NCI-H187 treated with DMSO at 0.1 percent for 48 hours (cell line): ENCODE measurements at places on chromosomes 3 and 15.

GRCh38 chr15:69988541-69989225, 109.0 kb downstream of the TLE3 start:
- no peak for DNase-seq

DNA sequence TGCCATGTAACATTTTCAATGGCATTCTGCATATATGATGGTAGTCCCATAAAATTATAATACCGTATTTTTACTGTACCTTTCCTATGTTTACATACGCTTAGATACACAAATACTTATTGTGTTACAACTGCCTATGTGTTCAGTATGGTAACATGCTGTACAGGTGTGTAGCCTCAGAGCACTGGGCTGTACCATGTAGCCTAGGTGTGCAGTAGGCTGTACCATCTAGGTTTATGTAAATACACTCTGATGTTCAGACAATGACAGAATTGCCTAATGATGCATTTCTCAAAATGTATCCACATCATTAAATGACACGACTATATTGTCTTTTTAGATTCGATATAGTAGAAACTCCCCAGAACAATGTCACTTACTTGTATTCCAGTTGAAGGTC, 22.7 kb downstream of the CD80 start:
- no peak for DNase-seq

DNA sequence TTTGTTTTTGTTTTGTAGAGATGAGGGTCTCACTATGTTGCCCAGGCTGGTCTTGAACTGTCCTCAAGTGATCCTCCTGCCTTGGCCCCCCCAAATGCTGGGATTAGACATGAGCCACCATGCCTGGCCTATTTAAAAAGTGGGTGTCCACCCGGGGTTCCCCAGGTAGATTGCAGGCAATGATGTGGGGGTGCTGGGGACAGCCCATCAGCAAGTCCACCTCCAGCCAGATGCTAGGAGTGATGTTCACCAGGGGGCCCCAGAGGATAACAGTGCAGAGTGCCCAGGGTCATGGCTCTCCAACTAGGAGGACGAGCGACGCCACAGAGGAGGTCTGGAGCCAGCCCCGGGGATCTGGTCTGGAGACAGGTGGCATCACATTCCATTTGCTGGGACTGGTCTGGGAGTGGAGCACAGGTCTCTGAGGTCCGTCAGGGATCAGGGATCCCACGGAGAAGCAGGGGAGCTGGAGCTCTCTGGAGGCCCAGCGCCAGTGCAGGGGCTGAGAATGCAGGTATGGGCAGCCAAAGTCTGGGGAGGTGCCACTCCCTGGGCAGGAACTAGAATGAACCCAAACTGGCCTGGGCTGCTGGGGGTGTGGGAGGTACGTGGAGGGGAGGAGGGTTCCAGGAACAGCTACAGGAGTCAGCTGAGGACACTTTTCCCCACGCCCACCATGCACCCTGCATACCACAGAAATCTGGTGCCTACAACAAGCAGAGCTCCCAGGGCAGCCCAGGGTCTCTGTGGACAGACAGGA, 51.2 kb upstream of the PCSK6 start:
- DNase-seq = no peak

DNA sequence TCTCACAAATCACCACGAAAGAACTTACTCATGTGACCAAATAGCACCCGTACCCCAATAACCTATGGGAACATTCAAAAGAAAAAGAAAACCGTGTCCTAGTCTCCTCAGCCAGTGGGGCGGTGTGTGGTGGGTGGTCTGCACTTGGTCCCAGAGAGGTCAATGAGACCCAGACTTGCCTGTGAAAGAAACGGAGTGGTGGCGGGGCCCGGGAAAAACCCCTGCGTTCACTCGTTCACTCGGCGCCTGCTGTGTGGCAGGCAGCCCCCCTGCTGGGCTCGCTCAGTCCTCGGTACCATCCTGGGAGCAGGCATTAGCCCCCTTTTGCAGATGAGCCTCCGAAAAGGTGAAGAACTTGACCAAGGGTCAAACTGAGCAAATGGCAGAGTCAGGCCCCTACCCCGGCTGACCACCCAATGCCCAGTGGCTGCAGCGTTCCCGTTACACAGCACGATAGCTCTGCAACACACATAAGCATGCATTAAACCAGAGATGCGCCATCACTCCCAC, 36.0 kb downstream of the ZDHHC19 start:
- DNase-seq = no peak

GRCh38 chr15:61584410-61584809, 355.3 kb upstream of the RORA start:
- DNase-seq = no peak

DNA sequence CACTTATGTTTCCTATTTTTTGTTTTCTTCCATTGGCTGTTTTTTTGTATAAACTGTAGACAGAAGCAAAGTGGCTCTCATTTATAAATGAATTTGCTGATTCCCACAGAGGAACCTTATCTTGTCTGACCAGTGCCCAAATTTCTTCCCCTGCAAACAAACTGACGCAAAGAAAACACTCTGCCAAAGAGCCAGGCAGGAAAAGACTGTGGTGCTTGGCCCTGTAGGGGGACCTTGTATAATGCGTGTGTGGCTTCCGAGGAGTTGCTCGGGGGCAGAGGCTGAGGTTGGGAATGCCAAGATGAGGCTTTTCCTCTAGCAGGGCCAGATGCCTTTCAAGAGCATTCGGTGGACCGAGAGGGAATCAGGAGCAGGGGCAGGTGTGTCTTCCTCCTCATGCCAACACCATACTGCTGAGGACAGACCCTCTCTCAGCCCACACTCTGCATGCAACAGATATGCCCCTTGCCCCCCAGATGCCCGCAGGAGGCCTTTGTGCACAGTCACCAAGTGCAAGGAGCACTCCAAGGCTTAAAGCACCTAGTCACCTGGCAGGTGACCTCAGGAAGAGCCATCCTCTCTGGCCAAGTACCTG, 104.3 kb upstream of the ABHD17C start:
- DNase-seq = no peak

DNA sequence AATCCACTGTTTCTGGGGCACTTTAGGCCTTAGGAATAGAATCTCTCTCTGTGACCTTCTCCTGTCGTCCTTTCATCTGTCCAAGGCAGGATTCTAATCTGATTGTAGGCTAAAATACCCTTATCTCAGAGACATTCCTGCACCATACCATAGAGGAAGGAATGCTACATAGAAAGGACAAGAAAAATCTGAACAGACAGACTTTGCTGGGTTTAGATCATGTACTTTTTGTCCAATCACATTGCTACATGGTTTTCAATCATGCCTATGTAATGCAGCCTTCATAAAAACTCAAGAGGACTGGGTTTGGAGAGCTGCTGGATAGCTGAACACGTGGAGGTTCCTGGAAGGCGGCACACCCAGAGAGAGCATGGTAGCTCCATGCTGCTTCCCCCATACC, 378.5 kb upstream of the SEMA6D start:
- DNase-seq = no peak

GRCh38 chr3:16377196-16377595, 112.2 kb downstream of the OXNAD1 start:
- no peak for DNase-seq

- DNase-seq = no peak
Measured at GRCh38 chr15:52196891-52197290, 5.7 kb upstream of the GNB5 start.

DNA sequence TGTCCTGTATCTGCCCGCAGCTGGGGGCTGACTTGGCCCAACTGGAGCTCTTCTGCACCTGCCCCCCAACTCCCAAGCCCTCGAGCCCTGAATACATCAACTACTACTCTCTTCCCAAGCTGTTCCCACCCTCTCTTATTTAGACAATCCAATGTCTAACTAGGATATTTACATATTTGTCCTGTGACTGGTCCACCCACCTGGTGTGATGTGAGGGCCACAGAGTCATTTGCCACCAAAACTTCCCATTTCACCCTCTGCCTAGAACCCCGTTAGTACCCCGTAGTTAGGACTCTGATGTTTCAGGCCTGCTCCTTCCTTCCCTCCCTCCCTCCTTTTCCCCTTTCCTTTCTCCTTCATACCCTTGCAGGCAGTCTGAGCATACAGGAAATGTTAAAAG, 6.4 kb downstream of the CPLX3 start:
- DNase-seq = no peak

DNA sequence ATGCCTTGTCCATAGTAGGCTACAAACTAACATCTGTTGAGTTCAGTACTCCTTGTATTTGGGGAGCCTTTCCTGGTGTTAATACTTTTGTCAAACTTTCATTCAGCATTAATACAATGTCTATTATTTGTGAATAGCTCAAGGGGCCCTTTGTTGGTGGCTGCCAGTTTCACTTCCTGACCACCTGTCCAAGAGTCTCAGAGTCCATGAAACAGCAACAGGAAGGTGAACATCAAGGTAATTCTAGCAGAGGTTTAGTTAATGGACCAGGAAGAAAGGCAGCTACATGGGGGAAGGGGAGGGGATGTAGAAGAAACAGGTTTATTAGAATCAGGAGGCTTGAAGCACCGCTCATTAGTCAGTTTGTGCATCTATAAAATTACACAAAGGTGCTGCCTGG, 386.9 kb downstream of the PDCD6IP start:
- DNase-seq = no peak

GRCh38 chr3:16295298-16295890, 30.4 kb downstream of the OXNAD1 start:
- DNase-seq = no peak

DNA sequence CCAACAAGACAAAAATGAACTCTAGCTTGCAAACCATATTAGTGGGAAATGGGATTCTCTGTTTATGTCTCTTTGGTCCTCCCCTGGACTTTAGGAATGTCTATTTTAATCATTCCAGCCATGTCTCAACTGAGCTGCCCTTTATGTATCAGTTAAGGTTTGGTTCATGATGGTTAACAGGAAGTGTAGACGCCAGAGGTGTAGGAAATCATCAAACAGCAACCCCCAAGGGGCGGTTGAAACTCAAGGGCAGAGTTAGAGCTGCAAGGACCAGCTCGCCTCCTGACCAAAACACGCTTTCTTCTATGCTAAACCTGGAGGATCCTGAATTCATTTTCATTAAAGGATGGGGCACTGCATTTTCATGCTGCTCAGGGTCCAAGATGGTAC, 53.7 kb upstream of the HEG1 start:
- no peak for DNase-seq

GRCh38 chr15:34644061-34644460, 60.6 kb upstream of the GOLGA8B start:
- no peak for DNase-seq

DNA sequence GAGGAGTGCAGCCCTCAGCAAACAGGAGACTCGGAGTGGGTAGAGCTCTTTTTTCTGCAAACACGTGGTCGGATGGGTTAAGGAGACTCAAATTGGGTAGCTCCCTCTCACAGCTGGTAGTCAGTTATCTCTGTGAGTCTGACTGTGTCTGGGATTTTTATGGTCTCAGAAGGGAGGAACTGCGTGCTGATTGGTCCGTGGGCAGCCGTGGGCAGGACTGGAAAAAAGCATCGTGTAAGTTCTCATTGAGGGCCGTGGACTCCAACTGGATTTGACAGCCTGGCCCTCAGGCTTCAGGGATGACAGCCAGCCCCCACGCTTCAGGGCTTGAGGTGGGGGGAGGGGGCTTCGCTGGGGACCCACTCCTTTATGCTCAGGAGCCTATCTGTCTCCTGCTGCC, 463.9 kb downstream of the EPHA3 start:
- DNase-seq = no peak

- DNase-seq = no peak
Measured at GRCh38 chr15:75172284-75172820, 29.3 kb upstream of the C15orf39 start.

GRCh38 chr3:148217317-148217716, 480.4 kb upstream of the AGTR1 start:
- DNase-seq = no peak

- DNase-seq = no peak
Measured at GRCh38 chr3:171967932-171968678, 71.3 kb upstream of the FNDC3B start.

GRCh38 chr3:115785782-115786181, 162.5 kb downstream of the GAP43 start:
- no peak for DNase-seq

DNA sequence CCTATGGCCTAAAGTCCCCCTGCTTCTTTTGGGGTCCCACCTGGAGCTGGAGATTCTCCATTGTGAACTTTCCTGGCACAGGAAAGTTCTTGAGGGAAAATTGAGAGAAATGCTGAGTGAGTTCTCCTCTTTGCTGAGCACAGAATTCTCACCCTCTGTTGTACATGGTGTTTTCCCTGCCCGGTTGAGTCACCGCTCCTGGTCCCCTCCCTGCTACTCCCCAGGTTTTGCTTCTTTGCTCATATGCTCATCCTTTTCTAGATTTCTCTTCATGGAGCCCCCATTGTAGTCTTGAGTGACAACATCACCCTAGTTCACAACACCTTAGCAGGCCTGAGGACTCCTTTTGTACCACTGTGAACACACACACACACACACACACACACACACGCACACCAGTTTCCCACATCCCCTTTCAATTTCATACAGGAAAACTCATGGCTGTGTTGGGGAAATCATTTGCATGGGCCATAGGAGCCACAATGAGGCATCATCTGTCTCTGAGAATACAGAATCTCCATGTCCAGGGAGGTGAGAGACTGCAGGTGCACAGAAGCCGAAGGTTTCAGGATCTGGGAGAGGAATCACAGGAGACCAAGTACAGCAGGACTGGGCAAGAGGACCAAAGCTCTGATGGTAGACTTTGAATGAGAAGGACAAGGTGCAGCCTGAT, 585.3 kb downstream of the GOLGA6L6 start:
- DNase-seq = no peak

DNA sequence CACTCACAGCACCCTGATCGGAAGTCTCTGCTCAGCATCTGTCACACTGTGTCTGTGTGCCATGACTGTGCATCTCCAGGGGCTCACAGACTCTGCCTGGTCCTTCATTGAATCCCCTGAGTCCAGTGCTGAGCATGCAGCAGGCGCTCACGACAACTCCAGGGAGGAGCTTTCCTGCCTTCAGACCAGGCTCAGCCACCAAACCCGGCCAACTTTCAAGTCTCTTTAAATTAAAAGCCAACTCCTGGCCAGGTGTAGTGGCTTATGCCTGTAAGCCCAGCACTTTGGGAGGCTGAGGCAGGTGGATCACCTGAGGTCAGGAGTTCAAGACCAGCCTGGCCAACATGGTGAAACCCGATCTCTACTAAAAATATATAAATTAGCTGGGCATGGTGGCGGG, 24.2 kb downstream of the GRAMD2A start:
- no peak for DNase-seq

GRCh38 chr3:118472586-118472985, 562.1 kb downstream of the IGSF11 start:
- DNase-seq = no peak

GRCh38 chr3:194497799-194498575, 11.2 kb upstream of the ATP13A3 start:
- no peak for DNase-seq

DNA sequence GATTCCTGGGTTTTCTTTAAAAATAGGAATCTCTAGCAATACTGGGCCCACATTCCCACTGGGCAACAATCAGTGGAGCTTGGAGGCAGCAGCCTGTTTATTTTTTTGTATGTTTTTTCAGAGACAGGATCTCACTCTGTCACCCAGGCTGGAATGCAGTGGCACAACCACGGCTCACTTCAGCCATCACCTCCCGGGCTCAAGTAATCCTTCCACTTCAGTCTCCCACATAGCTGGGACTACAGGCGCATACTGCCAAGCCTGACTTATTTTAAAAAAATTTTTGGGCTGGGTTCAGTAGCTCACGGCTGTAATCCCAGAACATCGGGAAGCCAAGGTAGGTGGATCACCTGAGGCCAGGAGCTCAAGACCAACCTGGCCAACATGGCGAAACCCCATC, 29.1 kb upstream of the GNB5 start:
- no peak for DNase-seq

GRCh38 chr3:37554364-37554763, 307.3 kb upstream of the CTDSPL start:
- no peak for DNase-seq

GRCh38 chr15:48459571-48460442, 128.6 kb downstream of the DUT start:
- no peak for DNase-seq
